ENCODE measurements at places on chromosomes 2 and 18. TPM values are rescaled to one million over a fixed set of nuclear protein-coding genes. Genes with fewer than 3 reads are reported as not detected.

The CCDC178 gene
- not detected for total RNA-seq

GRCh38 chr2:138502255-138503086 lies 901 bp downstream of the SPOPL start:
- DNase-seq, result no peak

The ANKRD29 gene
- total RNA-seq, result 4.3 TPM

The TUBA3E gene
- not detected for total RNA-seq

DNA sequence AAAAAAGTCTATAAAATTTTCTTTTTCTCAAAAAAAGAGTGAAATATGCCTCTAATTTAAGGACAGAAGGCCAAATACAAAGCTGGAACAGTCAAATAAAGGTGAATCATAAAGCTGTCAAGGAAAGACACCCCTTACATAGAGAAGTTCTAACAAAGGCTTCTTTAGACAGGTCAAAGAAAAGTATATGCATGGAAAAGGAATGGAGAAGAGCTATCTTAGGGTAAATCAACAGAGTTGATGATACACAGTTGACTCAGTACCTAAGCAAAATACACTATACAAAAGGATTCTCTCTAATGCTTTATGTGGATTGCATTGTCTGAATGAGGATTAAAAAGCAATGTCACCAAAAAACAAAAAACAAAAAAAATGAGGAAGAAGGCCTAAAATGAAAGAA lies 214.8 kb downstream of the TXNL1 start:
- DNase-seq, result no peak

All from PC-9 (cell line).